ENCODE measurements at places on chromosomes 3 and 15.

DNA sequence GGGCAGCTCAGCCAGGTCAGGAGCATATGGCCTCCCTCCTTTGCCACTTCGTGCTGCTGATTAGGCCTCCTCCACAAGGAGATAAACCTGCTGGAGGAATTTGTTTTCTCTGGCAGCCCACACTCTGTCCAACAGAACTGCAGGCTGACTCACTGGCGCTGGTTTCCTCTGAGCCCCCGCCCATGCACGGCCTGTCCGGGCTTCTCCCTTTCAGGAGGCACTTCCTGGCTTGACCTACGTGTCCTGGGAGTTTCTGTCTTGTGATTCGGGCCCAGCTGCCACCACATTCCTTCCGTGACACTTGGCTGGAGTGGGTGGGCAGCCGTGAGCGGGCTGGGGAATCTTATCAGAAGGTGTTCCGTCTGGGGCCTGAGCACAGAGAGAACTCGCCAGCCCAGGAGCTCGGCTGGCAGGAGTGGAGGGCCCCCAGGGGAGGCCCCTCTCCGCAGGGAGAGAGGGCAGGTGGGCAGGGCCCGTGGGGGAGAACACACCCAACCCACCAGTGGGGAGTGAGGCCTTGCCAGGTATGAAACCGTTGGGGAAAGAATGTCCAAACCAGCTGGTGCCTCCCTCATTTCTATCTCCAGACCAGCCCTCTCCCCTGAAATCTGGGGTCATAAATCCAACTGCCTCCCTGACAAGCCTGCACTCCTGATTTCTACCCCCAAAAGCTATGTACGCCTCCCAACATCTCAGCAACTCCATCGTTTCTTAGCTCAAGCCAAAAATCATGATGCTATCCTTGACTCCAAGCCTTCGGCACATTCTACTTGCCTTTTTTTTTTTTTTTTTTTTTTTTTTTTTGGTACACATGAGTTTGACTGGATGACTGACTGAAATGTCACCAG is 110.6 kb upstream of the MEF2A start:
- DNase-seq, result no peak

- DNase-seq, result no peak
These were observed 6.4 kb downstream of the ALG1L2 start for GRCh38 chr3:130088061-130088460.

DNA sequence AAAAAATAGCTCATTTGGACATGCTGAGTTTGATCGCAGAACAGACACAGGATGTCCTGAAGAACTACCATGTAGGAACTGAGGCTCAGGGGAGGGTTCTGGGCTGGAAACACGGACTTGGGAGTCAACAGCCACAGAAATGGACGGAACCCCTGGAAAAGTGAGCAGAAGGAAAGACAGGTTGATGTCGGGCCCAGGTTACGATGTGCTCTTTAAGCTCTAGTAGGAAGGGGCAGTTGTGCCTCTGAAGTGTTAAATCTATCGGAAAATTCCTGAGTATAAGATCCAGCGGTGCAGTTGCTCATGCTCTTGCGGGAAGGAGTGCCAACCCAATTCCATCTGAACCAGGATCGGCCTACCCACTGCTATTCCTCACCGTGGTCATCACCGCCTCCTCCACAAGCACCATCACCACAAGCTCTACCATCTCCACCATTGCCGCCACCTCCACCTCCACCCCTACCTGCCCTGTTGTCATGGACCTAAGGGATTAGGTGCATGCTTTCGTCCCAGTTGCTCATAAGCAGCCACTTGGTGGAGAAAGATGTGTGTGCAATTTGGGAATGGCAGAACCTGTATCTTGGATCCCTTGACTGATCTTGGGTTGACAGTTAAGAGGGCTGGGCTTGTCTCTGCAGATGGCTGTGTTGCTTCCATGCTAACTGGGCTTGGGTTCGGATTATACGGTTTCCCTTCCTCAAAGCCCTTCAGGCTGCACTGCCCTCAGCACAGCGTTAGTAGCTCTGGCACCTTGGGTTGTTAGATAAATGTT is 108.5 kb downstream of the ASB7 start:
- DNase-seq, result no peak

GRCh38 chr3:153130312-153130977 is 31.6 kb upstream of the RAP2B start:
- DNase-seq, result no peak
